ENCODE measurements at places on chromosomes 12 and 14.

GRCh38 chr12:74334780-74335179 is 202.9 kb upstream of the ATXN7L3B start:
- DNase-seq, result no peak

- no peak for DNase-seq
Measured at GRCh38 chr14:60573943-60574495, 65.1 kb downstream of the SIX6 start.

GRCh38 chr12:63400718-63401117 is 249.7 kb upstream of the AVPR1A start:
- no peak for DNase-seq

GRCh38 chr12:94644141-94644979 is 6.0 kb downstream of the TMCC3 start:
- no peak for DNase-seq

- no peak for DNase-seq
Measured at GRCh38 chr12:96237465-96238077, 43.4 kb downstream of the ELK3 start.

DNA sequence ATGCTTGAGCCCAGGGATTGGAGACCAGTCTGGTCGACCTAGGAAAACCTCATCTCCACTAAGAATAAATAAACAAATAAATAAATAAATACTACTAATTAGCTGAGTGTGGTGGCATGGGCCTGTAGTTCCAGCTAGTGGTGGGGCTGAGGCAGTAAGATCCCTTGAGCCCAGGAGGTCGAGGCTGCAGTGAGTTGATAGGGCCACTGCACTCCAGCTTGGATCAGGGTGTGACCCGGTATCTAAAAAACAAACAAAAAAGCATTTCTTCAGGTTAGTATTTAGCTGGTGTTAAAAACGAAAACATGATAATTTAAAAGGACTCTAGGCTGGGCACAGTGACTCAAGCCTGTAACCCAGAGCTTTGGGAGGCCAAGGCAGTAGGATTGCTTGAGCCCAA is 1.2 kb upstream of the FGD4 start:
- no peak for DNase-seq

DNA sequence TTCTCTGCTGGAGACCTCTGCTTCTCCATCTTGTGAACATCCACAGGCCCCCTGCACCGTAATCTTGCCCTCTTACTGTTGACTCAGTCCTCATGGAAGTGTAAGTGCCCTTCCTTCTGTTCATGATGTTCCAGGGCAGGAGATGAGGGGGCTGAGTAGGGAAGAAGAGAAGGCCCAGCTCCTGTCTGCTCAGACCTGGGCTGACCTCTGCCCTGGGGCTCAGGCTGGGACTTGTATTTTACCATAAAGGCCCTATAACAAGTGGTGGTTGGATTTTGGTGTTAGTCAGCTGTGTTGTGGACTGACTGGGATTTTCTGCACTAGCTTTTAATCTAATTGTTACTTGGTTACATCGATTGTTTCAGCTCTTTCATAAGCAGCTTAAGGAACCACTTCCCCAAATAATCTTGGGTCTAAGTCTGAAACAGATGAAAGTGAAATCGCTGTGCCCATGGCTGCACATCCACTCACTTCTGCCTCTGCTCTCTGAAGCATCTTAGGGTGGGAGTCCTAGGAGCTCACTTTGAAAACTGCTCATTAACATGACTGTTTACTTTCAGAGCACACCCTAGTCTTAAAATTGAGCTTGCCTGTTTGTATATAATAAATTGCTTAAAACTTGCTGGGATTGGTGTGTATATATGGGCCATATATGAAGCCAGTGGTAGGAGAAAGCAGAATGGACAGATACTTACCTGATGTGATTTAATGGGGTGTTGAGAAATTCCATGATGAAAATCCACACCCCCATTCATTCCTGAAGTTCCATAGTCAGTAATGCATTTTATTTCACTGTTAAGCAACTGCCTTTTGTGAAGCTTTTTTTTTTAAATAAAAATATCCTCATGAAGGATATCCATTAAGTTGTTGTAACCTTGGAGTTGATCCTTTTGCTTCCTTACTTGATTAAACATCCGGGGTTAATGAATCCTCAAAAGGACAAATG is 17.7 kb downstream of the C12orf71 start:
- DNase-seq, result no peak

- DNase-seq, result no peak
Measured at GRCh38 chr14:97866664-97867063, 1069.5 kb downstream of the VRK1 start.

DNA sequence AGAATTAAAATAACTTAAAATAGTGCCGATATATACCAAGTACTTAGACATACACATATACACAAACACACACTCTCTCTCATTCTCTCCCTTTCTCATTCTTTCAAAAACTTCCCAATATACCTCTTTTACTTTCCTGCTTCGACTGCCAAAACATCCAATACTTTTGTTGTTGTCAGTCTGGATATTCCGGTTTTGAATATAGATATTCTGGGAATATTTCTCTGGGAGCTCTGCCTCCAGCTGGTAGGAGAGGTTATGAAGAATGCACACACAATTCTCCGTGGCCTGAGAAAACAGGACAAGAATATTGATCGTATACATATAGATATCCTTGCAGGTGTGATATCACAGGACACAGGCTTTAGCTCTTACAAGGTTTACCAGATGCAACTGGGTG is 66.6 kb upstream of the YARS2 start:
- DNase-seq, result no peak

DNA sequence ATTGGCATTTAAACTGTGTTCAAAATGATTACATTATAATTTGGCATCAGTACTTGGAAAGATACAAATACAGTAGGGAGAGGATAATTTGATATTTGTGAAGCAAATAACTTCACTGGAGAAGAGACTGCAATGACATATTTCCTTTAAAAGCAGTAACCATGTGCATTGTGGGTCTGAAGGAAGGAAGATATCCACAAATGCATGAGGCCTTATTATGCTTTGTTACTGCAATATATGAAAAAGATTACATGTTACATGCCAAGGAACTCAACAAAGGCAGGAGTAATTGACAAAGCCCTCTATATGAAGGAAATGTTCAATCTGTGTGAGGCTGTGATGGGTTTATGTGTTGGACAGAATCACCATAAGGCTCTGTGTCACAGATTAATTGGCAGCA is 391.5 kb downstream of the APAF1 start:
- no peak for DNase-seq

DNA sequence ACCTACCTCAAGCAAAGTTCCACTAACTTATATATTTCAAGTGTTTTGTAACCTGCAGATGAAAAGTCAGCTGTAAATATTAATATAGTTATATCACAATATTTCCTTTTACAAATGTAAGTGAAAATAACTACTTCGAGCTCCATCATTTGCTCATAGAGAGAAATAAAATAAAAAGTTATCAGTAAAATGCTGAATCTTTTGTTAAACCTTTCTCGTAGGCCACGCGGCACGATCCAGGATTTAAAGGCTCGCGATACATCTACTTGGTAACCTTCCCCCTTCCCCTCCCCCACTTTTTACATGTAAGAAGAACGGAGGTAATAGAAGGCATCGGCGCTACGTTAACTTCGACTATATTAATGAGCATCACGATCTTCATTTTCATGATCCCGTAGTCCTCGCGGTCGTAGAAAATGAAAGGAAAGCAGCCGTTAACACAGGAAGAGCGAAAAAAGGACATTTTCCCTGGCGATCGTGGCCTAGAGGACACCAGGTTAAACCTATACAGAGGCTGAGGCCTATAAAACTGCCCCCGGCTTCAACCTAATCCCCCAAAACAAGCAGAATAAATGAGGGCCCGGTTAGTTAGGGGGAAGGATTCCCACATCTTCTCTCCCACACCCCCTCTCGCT is 508 bp downstream of the HNRNPC start:
- DNase-seq, result no peak

DNA sequence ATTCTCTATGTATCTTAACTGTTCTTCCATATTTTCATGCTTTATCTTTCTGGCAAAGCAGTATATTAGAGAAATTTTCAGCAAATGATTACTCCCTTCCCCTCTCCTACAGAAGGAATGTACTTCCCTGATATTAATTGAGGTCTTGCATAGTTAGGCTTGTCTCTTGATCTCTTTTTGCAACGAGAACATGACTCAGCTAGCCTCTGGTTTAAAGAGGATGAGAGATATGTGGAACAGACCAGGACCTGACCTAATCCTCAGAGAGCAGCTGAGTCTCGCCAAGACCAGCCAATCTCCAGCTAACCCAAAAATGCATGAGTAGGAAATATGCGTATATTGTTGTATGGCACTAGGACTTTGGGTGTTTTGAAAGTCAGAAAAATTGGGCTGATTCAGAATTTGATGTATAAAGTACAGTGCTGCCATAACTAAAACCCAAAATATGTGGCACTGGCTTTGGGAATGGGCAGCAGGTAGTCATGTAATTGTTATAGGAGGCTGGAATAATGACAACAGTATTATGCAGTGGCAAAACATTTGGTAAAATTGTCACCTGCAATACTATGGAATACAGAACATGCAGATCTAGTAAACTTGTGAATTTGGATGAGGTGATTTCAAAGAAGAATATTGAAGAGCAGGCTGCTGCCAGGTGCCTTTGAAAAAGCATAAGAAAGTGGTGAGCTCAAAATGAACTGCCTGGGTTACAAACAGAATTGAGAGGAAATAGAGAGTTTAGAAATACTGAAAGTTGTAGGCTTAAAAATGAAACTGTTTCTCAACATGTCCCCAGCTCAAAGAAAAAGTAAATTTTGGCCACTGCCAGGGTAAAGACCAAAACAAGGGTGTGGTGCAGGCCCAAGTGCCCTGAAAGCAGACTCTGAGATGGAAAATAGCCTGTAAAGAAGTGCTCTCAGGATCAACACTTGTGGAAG is 9.3 kb upstream of the USP15 start:
- no peak for DNase-seq

- DNase-seq, result no peak
Measured at GRCh38 chr14:75277008-75277814, 1.4 kb upstream of the FOS start.

- no peak for DNase-seq
Measured at GRCh38 chr14:52312931-52313355, 1.2 kb upstream of the PTGER2 start.

- DNase-seq, result no peak
Measured at GRCh38 chr12:64273527-64274403, 51.7 kb upstream of the KICS2 start.

- no peak for DNase-seq
Measured at GRCh38 chr12:122505419-122506051, 4.8 kb upstream of the ZCCHC8 start.

GRCh38 chr14:105255021-105255507 is 6.7 kb downstream of the BTBD6 start:
- DNase-seq, result no peak

DNA sequence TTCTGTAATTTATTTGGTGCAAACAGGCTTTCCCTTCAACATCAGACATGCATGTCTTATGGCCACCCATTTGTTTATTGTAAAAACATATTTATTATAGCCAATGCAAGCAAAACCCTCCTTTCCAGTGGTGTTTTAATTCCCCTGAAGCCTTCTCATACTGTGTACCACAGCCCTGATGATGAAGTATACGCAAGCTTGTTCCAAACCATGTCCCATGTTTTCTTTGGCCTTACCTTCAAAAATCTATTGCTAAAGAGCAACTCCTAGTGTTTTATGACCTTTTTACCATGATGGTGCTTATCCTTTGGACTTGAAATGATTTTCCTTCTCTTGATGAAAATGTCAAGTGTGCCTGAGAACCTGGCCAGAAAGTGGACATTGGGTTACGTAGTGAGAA is 85.9 kb upstream of the CCDC91 start:
- DNase-seq, result no peak

DNA sequence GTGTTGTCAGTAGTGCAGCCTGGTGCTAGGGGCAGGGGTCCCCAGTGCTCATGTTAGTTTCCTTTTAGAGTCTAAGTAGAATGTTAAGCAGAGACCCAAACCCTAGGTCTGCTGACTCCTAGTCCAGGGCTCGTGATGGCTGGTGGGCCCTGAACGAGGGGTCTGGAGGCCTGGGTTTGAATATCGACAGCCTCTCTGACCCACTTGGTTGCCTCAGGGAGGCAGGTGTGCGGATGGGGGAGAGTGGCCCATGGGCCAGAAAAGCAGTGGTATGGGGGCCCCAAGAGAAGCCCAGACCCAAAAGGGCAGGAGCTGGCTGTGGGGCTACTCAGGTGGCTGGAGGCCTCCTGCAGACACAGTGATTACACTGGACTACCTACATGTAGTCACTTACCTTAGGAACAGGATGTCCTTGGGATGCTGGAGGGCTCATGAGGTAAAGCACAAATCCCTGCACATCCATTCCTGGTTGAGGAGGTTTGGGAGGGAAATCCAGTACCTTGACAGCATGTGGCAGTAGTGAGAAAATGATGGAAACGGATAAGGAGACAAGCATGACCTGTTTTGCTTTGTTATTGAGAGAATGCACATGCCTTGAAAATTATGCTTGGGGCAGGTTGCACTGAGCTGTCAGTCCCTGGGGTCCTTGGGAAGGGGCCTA is 1.7 kb upstream of the SLC25A29 start:
- DNase-seq, result no peak

DNA sequence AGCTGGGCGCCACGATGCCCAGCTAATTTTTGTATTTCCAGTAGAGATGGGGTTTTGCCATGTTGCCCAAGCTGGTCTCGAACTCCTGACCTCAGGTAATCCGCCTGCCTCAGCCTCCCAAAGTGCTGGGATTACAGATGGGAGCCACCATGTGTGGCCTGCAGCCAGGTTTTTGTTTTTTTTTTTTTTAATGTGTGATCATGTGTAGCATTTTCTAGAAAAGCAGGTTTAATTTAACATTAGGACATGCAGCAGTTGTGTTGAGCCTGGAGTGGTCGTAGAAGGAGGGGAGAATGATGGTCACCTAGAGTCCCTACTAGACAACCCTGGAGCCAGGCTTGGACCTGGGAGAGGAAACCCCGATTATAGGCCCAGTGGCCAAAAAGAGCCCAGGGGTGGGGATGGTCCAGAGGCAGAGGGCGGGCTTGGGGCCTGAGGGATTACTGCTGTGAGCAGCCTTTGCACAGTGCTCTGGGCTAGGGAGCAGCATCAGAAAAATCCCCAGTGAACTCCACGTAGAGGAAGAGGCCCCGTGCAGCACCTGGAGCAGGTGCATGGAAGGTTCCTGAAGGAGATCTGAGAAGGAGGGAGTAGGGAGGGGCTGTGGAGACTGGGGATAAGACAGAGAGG is 13.6 kb downstream of the DLK1 start:
- no peak for DNase-seq

DNA sequence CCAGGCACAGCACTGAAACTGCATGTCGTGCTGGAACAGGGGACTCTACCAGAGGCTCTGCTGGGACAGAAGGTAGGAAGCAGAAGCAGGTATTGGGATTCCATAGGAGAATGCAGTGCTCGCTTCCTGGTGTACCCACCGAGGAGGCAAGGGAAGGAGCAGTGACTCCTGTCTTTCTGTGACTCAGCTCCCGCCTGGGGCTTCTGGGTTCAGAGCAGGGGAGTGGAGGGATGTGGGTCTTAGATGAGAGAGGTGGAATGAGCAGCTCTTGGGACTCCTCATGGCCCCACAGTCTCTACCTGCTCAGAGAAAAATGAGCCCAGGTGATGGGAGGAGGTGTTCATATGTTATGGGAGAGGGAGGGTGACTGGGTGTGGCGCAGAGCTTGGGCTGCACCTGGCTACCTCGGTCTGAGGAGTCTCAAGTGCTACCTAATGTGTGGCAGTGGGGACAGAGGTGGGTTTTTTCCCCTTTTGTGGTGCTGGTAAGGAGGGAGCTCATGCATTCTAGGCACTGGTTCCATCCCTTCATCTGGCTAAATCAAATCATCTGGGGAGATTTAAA is 26.3 kb downstream of the WNT5B start:
- no peak for DNase-seq

GRCh38 chr14:60658211-60658690 is 9.0 kb upstream of the SIX1 start:
- no peak for DNase-seq

GRCh38 chr12:110585231-110585799 is 2.2 kb upstream of the PPTC7 start:
- DNase-seq, result no peak
